ENCODE measurements at places on chromosomes 7 and 10.

DNA sequence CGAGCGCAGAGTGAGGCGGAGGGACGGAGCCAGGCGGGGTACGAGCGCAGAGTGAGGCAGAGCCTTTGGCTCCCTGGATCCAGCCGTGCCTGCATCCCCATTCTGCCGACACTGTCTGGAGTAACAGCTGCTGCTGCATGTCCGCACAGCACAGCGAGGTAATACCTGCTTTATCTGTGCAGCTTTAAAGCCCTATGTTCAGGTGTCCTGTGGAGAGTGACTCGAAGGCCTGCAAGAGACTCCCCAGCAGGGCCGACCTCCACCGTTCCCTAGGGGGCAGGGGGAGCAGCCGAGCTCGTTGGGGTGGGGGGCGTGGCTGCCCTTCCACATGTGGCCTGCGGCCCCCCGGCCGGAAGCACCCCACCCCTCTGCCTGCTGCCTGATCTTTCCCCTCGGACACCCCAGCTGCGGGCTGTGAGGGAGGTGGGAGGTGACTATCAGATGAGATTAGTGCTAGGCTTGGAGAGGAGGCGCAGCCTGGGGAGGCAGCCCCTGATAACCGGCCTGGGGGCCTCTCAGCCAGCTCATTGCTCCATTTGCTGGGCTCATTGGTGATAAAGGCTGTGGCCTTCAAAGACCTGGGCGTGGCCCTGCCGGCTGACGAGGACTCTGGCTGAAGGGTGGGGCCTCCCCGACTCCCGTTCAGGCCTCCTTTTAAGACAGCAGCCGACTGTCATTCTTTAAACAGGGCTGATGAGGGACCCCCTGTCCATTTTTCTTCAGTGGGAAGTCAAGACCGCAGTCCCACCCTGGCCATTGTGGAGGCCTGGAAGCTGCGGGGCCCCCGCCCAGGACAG is 8.0 kb downstream of the VENTX start:
- DNase-seq = peak; percentile 83

- no peak for DNase-seq
These were observed 73.4 kb downstream of the ZMYND11 start for GRCh38 chr10:208616-209015.

DNA sequence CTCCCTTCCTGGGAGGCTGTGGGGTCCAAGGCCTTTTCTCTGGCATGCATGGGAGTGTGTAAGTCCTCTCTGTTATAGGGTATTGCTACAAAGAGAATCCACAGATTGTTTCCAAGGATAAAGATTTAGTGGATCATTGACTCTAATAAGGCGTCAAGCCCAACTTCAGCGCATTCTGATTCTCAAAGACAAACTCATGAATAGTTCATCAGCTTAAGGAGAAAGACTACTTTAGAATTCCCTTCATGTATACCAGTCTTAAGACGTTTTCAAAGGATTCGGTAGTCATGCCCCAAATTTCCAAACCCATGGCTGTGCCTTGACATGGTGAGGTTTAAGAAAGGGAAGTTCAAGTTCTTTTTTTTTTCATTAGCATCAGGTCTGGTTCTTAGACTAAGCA is 46.6 kb upstream of the ABLIM1 start:
- DNase-seq = no peak

- no peak for DNase-seq
These were observed 1214.3 kb upstream of the SORCS1 start for GRCh38 chr10:108378779-108379178.

- no peak for DNase-seq
These were observed 13.4 kb downstream of the STEAP1B start for GRCh38 chr7:22486597-22486996.

DNA sequence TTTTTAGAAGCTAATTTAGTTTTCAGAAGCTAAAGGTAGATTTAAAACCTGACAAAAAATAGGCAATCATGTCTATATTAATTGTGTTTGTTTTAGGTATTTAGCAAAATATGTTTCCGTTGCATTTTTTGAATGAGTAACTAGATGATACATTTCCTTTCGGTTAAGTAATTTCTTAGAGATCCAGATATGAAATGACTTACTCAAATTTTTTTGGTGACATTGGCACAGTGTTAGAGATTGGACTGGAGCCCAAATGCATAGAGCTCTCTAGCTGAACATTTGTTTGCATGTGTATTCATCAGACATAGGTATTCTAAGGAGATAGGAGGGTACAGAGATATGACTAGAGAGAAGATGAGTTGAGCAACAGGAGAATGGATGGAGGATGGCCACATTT is 1.9 kb downstream of the BUB3 start:
- no peak for DNase-seq

- no peak for DNase-seq
These were observed 97.6 kb upstream of the ZNF438 start for GRCh38 chr10:31129271-31129670.

All from HuH-7 (cell line).